Transverse colon (tissue), 4 donors: ENCODE measurements at places on chromosomes 5 and 9. TPM values are rescaled to one million over a fixed set of nuclear protein-coding genes. Genes with fewer than 3 reads are reported as not detected.

LIFR gene
- total RNA-seq: 14.3 TPM

LECT2 gene
- total RNA-seq: not detected

FST gene
- total RNA-seq: 3.4 TPM

- no peak for DNase-seq
Measured at GRCh38 chr5:158718738-158719505, 380.8 kb downstream of the EBF1 start.

- no peak for DNase-seq
Measured at GRCh38 chr9:129900263-129901027, 65.2 kb downstream of the USP20 start.

DNA sequence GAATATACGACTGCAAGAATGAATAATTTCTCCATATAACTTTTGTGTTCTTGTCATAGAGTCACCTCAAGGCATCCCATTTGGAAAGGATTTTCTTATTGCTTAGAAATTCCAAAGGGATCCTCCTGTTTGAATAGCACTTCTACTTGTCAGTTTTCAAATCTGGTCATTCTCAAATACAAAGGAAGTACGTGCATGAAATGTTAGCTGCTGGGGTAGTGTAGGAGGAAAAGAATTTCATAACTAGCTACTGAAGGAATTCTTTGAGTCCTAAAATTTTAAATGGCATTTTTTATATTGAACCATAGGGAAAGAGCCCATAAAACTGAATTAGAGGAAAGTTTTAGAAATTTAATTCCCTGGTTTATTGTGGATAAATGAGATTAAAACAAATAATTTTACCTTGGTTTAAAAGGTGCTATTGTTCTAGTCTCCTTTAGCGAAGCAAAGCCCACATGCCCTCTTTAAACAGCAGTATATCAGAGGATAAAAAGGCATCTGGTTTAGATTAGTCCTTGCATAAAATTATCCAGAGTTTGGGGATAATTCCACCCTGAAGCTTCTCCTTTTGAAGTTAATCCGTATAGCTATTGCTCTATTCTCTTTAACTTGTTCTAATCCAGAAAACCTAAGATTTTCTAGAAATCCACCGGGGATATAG, 2.0 kb upstream of the MPDZ start:
- DNase-seq: no peak

DNA sequence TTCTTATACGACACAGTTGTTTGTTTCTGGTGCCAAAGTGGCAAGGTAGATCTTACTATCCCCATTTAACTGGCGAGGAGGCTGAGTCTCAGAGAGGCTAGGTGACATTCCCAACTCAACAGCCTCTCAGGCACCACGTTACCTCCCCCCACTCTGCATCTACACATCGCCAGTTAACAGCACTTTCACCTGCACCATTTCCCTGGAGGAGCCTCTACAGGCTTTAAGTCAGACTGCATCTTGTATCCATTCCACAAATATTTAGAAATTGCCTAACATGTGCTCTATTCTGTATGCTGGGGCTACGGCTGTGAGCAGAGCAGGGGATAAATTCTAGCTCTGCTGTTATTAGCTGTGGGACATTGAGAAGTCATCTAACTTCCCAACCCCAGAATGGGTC, 168.6 kb downstream of the INSYN2B start:
- DNase-seq: no peak
